ENCODE measurements at places on chromosomes 11 and 22.
A peak's percentile ranks its signal among the peaks of the same experiment; 100 is the strongest.

DNA sequence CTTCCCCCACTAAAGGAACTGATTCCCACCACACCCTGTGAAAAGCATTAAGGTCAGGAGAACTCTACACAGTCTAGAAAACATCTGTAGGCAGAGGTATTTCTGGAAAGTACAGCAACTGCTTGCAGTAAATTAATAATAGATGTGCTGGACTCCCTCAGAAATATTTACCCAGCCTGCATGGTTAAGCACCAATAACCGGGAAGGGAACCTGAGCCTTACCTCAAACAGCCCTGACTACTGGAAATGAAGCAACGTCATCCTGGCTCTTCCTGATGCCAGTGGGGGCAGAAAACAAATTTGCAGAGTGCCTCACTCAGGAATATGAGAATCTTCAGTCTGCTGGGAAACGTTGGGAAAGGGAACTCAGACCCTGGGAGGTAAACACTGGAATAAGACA is 318.1 kb downstream of the TENM4 start:
- DNase-seq, result no peak

- DNase-seq, result peak; percentile 72
Observed at GRCh38 chr11:74288161-74288560, 23.3 kb downstream of the P4HA3 start.

GRCh38 chr22:27650572-27650971 is 151.0 kb downstream of the MN1 start:
- no peak for DNase-seq

DNA sequence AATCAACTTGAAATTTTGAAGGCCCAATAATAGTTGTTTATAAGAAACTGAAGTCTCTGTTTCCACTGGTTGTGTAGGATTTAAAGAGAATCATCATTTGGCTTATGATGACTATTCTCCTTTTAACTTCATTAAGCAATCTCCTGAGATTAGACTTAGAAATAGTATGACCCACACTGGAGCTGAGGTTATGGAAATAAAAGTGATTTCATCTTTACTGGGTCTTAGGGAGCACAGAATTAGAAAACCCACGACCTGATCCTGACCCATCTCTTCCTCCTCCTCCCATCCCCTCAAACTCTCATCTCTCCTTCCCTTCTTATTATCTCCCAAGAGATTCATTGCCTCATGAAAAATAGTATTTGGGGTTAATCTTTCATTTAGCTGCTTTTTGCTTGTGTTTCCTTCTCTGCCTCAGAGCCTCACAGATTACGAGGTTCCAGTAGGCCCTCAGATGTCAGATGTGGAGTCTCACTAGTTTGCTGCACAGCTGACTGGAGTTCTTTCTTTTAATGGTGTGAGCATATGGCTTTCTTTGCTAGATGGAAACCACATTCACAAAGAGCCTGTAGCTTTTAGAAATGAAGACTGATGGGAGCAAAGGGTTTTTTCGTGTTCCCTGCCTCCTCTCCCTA is 85.0 kb downstream of the ALX4 start:
- DNase-seq, result no peak

DNA sequence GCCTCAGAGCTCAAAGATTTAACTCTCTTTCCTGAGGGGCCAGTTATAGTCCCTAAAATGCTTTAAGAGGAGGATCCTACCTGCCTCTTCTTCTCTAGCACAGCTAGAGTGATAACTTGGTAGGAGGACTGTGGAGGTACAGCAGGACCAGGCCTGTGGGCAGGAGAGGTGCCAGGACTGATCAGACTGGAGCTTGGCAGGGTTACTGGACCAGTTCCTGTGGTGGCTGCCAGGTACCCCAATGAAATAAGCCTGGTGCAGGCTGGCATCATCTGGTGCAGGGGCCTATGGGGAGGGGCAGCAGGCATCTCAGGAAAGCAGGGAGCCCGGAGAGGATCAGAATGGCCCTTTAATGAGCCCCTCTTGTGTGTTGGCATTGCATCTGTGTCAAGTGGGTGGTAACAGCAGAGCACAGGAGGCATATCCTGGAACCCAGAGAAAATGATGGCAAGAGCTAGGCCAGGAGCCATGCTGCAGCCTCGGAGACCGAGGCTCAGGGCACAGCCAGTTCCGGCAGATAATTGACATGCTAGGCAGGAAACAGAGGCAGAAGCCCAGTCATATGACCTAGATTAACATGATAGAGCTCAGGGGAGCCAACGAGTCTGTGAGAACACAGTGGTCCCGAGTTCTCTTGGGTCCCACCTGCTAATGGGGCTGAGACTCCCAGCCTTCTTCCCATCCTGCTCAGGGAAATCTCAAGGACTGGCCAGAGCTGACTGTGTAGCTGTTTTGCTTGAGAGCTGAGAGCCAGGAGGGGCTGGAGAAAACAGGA is 187.5 kb upstream of the ZBED5 start:
- no peak for DNase-seq

DNA sequence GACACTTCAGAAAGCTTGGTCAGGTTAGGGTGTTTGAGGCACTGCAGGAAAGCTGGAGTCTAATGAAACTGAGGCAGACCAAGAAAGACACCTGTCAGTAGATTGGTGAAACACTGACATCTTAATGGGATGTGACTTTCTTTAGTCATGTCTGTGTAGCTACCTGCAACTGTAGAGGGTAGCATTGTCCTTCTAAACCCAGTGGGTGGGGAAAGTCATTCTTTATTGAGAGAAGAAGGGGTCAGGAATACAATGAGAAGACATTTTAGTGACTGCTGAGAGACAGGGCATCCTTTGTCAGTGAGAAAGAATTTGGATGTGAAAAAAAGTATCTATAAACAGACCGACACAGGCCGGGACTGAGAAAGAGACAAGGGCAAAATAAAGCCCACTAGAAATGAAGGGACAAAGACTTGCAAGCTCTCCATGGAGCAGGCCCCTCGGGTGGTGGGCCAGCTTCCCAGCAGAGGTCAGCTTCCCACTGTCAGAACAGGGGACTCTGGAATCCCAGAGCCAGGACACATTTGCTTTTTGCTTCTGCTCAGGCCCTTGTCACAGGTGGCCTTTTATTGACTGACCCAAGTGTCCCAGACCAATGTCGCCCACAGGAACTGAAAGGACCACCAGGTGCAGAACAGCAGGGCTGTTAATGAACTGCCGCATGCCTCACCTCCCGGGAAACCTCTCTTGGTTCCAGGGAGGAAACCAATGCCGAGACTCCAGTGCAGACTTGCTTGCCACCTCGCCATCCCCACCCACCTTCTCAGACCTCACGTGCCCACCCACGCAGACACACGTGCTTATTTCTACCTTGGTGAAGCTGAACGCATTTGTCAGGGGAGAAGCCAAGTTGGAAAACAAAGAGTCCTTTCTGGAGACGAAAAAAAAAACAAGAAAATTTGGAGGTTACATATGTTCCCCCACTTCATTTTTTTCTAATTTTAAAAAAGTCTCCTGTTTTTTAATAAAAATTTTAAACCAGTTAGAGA is 212.8 kb downstream of the TENM4 start:
- no peak for DNase-seq

Data from ascending aorta (tissue), 2 donors.